ENCODE measurements at places on chromosomes 12 and 14. TPM values are rescaled to one million over a fixed set of nuclear protein-coding genes. Genes with fewer than 3 reads are reported as not detected.

- no peak for DNase-seq
Observed at GRCh38 chr14:53330441-53330840, 177.3 kb upstream of the DDHD1 start.

Gene CCNB1IP1
- total RNA-seq: 72.5 TPM

DNA sequence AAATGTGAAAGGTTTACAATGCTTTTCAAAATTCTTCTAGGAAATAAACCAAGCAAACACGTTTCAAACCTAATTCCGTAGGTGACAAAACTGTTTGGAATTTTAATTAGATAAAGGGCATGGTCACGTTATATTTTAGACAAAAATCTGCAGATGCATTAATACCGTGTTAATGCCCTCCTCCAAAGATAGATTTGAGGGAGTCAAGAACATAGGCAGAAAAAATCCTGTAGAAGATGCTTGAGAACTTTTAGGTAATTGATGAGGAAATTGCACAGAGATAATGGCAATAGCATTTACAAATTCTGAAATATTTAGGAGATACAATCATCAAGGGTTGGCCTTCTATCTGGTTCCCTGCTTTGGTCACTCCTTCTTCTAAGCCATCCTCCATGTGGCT lies 212.6 kb downstream of the TMTC3 start:
- DNase-seq: no peak

DNA sequence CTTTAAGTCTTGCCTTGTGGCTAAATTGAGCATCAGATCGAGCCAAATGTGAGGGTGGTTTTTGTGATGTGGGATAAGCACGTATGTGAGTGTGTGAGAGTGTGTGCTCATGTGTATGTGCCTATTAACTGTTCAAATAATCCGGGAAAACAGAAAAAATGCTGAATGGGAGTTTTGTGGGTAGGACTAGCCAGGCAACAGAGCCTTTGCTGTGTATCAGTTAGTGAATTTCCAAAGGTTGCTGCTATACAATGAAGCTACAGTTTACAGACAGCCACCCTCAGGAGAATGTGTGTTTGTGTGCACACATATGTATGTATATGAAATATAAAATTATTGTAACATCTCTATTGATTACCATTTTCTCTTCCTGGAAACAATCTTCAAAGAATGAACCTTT lies 154.0 kb downstream of the SOX5 start:
- DNase-seq: no peak

Gene DDIT3
- 17.8 TPM for total RNA-seq

Gene ACSM4
- total RNA-seq: not detected

DNA sequence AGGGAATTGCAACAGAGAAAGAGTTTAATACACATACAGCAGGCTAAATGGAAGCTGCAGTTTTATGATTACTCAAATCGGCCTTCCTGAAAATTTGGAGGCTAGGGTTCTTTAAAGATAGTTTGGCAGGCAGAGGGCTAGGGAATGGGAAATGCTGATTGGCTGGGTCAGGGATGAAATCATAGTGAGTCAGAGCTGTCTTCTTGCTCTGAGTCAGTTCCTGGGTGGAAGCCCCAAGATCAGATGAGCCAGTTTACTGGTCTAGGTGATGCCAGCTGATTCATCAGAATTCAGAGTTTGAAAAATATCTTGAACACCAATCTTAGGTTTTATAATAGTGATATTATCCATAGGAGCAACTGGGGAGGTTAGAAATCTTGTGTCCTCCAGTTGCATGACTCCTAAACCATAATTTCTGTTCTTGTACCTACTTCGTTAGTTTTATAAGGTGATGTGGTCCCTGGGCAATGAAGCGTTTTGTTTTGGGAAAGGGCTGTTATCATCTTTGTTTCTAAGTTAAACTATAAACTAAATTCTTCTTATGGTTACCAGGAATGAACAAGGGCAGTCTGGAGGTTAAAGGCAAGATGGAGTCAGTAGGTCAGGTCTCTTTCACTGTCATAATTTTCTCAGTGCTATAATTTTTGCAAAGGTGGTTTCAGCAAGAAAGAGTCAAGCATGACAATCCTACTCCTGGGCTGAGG lies 257.8 kb upstream of the CCDC196 start:
- no peak for DNase-seq

DNA sequence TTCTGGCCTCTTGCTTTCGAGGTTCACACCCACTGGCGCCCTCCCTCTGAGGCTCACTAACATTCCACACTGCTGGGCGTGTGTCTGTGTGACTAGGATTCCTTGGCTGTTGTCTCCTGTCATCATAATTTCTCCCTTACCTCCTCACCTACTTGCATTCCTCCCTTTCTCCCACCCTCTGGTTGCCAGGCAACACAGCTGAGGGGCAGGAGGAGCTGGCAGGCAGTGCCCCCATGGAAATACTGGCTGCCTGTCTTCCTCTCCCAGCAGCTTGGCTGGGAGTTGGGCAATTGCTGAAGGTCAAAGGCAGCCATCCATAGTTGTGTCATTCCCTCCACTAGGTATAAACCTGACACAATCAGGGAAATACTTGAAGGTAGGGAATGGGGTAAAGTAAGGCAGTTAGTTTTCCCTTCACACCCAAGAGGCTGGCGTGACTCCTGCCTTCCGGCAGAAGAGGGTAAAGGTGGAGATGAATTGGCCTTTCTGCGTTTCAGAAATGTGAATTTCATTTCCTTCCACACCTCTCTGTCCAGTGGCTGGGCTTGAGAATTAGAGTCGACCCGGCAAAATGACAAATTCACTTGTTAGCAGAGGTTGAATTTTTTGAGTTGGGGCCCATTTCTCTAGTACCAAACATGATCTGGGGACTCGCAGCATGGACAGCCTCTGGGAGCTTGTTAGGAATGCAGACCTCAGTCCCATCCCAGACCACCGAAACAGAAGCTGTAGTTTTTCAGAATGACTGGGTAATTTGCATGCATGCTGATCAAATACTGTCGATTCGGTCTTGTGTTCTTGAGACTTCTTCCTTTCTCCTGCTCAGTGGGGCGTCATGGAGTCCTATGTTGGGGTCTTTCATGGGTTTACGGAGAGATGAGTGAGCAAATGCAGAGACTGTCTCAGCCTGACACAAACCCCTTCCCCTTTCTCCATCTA lies 24.3 kb upstream of the EMP1 start:
- DNase-seq: no peak

- peak; percentile 21 for DNase-seq
Observed at GRCh38 chr12:69052613-69053408, 119.8 kb upstream of the CPM start.

Gene STAC3
- total RNA-seq: 4.2 TPM

- no peak for DNase-seq
Observed at GRCh38 chr14:61388173-61388975, 67.0 kb downstream of the PRKCH start.

GRCh38 chr12:94187361-94187760 lies 39.0 kb downstream of the PLXNC1 start:
- DNase-seq: no peak

DNA sequence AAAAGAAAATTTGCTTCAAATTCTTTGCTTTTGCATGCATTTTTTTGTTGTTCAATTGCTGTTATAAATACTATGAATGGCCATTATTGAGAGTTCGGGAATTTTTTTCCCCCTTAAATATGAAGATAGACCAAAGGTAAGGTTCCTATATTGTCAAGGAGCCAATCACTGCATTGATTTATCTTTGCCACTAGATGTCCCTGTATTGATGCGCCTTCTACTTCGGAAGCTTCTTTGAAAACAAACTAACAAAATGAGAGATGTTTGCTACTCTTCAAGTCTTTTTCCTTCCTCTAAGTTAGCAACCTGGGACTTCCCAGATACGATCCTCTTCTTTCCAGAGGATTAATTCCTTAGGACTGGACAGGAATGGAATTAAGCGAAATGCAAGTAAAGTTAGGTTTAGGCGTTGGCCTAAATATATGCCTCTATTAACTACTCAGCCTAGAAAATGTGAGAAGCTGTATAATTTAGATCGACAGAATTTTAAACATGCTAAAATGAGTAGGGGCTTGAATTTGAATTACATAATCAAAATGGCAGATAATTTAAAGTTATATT lies 318.1 kb downstream of the AEBP2 start:
- no peak for DNase-seq

- DNase-seq: no peak
Observed at GRCh38 chr12:17142856-17143255, 536.9 kb upstream of the LMO3 start.

DNA sequence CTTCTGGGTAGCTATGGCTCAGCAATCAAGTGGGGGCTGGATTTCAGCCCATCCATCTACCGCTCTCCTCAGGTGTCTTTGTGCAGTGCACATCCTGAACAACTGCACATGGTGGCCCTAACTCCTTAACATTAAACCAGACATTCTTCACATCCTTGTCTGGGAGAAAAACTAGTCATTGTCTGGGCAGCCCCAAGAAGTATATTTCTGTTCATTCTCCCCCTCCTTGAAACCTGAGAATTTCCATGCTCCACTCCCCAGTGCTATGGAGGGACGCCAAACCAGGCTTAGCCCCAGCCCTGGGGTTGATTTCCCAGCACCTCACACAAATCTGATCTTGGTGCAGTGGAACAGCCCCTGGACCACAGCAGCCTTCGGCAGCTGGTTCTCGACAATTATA lies 13.4 kb downstream of the MYL2 start:
- no peak for DNase-seq

DNA sequence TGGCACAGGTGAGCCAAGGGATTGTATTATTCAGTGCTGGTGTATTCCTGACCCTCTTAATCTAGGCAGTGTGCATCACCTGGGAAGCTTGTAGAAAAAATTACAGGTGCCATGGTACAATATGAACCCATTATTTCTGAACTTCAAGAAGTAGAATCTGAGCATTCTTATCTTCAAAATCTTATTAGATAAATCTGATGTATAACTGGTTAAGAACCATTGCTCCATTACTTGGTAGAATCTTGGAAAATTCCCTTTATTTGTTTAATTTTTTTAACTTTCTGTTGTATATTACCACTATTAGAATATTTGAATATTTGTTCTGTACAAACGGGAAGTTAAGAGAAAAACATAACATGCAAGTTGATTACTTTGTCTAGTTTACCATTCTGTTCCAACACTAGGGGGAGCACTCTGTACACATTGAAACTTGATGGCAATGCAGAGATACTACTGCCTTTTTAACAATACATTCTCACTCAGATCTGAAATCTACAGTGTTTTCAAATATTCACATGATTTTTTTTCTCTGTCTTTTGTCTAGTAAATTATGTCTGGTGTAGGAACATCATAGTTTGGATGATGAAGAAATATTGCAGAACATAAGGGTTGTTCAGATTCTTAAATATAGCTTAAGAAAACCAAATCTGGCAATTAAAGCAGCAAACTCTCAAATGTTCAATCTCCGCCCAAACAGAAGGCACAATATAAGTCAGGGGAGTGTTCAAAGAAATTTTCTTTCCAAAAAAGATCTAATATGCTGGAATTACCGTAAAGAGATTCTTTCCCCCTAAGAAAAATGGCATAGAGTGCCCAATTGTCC lies 196.6 kb downstream of the PCNX1 start:
- peak; percentile 12 for DNase-seq

GRCh38 chr12:46214668-46215436 lies 54.0 kb downstream of the SLC38A1 start:
- peak; percentile 85 for DNase-seq

DNA sequence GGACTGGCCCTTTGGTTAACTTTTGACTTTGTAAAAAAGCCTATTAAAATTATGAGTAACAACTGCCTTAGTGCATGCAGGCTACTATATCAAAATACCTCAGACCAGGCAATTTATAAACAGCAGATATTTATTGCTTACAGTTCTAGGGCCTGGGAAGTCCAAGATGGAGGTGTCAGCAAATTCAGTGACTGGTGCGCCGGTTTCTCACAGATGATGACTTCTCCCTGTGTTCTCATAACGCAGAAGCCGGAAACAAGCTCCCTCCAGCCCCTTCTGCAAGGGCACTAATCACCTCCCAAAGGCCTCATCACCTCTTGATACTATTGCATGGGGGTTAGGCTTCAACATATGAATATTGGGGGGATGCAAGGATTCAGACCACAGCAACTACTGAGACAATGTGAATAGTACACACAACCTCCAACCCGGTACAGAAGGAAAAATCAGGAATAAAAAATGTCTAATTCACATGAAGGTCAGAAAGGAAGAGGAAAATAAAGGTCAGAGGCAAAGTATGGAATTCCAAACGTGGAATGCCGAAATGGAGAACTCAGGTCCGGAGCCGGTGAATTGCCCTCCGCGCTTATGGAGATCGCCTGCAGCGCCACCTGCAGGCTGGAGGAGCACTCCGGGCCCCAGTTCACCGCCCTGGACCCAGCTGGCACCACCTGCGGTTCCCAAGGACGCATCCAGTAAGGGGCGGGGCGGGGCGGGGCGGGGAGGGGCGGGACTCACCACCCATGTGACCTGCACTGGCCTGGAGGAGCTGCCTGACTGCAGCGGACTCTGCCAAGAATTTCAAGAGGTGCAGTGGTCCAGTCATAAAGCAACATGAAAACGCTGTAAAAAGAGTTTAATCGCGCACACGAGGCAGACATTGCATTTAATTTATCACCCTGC lies 203.4 kb downstream of the KIF26A start:
- DNase-seq: no peak

GRCh38 chr12:102371165-102371564 lies 109.2 kb downstream of the IGF1 start:
- DNase-seq: no peak

GRCh38 chr12:97745406-97746101 lies 282.9 kb downstream of the RMST start:
- DNase-seq: no peak

- DNase-seq: no peak
Observed at GRCh38 chr12:100798286-100799160, 3.9 kb downstream of the ANO4 start.

Gene CCDC198
- not detected for total RNA-seq

DNA sequence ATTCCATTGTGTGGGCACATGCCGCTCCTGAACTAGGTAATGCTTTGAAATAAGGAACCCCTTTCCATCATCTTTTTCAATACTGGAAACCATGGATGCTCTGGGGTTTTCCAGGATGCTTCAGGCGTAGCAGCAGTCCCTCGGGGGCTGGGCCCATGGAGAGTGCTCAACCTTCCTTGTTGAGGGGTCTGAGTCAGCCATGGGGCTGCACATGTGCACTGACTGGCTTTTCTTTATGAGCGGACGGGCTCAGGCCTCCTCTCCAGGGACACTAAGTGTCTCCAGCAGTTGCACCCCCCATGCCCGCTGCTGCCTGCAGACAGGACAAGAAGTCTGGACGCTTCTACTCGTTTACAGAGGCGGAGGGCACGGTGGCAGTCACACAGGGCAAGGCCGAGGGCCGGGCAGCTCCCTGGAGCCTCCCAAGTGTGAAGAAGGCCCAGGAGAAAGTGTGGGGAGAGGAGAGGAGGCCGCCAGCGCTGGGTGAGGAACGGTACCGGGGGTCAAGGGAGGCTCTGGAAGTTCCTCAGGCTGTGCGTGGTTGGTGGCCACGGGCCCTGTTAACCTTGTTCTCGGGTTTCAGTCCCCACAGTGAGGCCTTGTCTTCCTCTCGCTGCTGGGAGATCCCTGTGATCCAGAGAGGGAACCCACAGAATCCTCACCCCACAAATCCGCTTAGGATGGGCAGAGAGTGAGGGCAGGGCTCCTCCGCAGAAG lies 51.2 kb downstream of the TEAD4 start:
- DNase-seq: no peak

Gene GRIN2B
- total RNA-seq: not detected

- DNase-seq: peak; percentile 48
Observed at GRCh38 chr14:75333606-75334548, 55.2 kb downstream of the FOS start.

Data from activated T-helper 1 cell treated with anti-CD3 and anti-CD28 coated beads, Interleukin-12 subunit alpha, Interleukin-12 subunit beta, Interleukin-2, Interleukin-4 antibody, amounts not matched to agents 30 ng/mL and 10 ng/mL and 1 ng/mL, durations not matched to agents 14 hours and 24 hours and 36 hours (primary cell).